ENCODE measurements at places on chromosomes 7 and 10.

GRCh38 chr10:76665029-76665428, 972.6 kb downstream of the KCNMA1 start:
- DNase-seq: no peak

DNA sequence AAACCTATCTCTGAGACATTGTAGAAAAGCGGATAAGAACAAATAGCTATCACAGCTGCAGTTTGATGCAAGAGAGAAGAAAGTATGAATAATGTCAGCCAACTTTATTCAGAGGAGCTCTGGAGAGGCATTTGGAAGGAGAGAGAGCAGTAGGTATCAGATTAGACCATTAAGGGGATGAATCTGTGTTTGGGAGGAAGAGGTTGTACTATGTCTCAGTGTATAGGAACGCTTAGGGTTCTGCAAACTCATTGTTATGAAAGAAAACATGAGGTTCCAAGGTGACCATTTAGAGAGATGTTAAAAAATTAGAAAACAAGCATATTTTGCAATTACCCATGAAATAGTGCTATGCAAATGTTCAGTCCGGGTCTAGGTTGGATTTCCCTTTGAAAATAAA, 207.5 kb upstream of the GNAI1 start:
- DNase-seq: no peak

DNA sequence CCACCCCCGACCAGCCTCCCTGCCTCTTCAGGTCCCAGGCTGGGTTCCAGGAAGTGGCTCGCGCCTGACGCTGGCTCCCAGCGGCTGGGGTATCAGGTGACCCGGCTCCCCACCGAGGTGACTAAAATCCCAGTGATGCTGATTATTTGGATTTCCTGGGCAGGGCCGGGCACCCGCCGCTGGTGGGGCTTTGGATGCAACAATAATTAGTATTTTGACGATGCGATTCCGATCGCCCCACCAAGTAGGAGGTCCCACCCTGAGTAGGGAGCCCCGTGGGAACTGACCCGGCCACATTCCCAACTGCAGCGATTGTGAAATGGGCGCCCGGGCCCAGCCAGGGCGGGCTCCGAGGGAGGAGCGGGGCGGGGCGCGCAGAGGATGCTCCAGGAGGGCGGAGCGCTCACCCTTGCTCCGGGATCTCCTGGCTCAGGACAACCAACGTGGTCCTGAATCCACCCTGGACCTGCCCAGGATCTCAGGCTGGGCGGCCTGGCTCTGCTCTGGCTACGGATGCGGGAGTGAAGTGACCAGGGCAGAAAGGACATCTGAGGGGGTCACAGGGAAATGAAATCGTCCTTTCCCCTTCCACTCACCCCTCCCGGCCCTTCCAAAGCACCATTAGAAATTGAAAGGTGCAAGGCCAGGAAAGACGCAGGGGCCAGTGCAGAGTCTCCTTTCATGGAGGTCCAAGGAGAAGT, 32.6 kb downstream of the DUSP5 start:
- DNase-seq: no peak

GRCh38 chr10:11298116-11298515, 280.4 kb downstream of the CELF2 start:
- peak; percentile 47 for DNase-seq

- no peak for DNase-seq
Observed at GRCh38 chr7:110591341-110591740, 499.6 kb upstream of the LRRN3 start.

DNA sequence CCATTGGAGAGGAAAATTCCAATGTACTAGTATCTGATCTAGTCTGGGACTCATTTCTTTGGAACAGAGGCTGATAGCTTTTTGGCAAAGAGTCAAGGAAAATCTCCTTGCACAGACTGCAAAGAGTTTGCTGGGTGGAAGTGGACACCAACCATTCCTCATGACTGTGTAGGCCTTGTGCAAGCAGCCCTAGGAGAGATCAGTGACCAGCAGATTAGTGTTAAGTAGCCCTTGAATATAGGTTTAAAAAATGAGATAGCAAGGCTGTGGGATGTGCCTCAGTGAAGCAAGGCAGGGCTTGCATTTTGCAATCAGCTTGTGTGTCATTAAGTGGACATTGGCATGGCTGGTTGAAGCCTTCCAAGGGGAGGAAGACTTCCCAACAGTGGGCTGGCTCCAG, 341.6 kb downstream of the PLXNA4 start:
- no peak for DNase-seq

DNA sequence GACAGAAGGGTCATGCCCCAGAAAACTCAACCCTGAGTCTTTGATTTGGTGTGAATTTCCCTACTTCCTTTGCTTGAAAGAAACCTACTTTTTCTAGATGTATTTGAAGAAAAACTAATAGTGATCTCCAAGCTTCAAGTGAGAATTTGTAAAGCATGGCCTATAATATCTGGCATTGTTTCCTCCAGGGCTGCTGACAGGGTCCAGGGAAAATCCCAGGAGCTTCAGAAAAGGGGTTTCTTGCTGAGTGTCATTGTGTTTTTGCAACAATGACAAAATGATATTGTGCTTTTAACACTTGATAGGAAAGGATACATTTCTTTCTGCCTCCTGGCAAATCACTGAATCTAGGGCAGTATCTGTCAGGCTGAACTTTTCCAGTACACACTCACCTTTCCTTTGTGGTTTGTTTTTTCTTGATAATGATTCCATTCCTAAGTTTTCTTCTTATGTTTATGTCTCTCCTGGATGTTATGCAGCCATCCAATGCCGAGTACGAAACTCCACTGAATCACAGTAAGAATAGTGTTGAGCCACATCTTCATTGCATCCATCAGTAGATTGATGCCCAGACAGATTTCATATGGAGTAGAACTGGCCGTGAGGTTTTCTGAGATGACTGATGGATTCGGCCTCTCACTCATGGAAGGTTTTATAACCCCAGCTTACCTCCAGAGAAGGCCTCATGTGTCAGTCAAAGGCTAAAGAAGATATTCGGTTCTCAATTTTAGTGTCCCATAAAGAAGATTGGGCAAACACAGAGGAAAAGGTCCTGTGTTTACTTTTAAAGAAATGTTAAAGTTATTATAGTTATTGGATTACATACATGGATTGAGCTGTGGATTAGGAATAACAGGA, 76.9 kb upstream of the STEAP1B start:
- no peak for DNase-seq

GRCh38 chr10:23157239-23157681, 34.9 kb upstream of the PTF1A start:
- DNase-seq: no peak

DNA sequence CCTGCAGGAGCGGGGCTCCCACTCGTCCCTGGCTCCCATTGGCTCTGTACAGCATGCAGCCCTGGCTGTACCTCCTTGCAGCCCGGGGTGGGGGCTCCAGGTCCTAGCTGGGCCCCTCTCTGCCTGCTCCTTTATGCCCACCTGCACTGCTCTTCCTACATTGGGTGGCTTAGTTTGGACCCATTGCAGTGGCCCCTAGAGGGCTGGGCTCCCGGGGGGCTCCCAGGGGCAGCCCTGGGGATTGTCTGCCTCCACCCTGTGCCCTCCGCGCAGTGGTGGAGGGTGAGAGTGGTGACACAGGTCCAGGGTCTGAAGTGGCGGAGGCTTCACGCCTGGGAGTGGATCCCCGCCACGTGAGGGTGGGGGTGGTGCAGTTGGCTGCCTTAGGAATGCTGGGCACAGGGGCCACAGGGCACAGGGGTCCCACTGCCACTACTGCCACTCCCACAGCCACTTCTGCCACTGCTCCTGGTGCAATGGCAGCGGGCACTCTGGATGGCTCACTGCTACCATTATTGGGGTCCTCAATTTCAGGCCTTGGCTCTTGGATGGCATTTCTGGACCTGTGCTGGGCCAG, 177.1 kb downstream of the ARL4A start:
- DNase-seq: no peak

- no peak for DNase-seq
Observed at GRCh38 chr10:105952153-105952552, 1212.4 kb downstream of the SORCS1 start.

DNA sequence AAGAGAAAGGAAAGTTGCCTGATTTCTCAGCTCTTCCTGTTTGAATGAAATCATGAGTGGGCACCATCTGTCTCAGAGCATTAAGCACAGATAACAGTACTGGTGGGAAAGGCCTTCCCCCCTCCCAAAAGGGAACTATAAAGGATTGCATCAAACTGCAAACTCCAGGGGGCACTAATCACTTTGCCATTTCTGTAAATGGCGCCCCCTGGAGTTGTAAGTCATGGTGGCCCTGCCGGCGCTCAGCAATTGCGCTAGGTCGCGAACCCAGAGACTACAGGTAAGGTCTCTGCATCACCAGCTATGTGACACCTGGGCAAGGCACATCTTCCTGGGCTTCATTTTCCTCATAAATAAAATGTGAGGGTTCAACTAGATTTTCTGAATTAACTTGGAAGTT, 11.1 kb downstream of the LRRC4 start:
- no peak for DNase-seq

- no peak for DNase-seq
Observed at GRCh38 chr7:48158404-48158803, 12.9 kb upstream of the ABCA13 start.

GRCh38 chr7:129257168-129257567, 32.3 kb downstream of the AHCYL2 start:
- no peak for DNase-seq

DNA sequence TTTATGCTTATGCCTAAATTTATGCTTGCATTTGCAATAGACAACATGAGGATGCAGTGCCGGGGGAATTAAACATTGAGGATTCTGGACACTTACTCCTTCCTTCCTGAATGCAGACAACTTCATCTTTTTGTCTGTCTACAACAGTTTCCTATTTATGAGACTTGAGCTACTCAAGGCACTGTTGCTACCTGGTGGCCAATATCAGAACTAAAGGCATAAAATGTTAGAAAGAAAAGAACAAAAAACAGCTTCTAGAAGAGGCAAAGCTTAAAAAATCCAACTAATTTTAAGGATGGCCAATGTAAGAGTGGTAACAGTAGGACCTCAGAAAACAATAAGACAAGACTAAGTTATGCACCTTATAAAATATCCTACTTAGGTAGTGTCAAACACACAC, 144.5 kb upstream of the PTN start:
- DNase-seq: no peak

DNA sequence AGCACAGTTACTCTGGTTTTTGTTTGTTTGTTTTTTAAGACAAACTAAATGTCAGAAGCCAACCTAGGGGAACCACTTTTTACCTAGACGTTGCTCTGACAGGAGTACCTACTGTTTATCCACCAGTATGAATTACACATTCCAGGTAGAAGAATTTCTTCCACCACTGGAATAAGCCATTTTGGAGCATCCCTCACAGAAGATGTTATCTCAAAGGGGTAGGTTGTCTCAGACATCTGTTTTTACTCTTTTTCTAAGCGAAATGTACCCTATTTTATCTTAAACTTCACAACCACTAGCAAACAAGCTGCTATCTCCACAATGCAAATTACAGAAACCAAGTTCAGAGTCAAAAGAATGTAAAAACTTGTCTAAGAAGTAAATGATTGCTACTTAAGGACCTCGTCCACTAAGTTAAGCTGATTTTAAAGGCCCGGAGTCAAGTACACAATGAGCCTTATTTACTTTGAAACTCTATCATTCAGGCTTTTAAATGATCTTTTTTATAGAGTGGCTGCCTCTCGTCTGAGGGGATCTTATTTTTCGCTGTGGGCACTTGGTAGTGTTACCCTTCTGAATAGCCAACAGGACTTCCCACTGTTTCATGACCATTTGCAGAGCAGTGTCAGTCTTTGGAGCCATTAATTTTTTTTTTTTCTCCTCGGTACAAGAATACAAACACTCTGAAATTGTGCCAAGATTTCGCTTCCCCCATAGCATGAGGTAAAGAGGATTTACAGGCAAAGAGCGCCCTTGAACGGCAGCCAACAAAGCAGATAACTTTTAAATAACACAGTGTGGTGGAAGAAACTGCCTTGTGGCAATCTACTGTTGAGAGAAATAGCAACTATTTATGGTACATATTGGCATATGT, 15.7 kb upstream of the ARMC3 start:
- DNase-seq: no peak

- no peak for DNase-seq
Observed at GRCh38 chr10:1381339-1381738, 325.2 kb downstream of the WDR37 start.

GRCh38 chr7:50409856-50410745, 40.0 kb downstream of the FIGNL1 start:
- DNase-seq: no peak

GRCh38 chr7:152313831-152314604, 121.8 kb downstream of the KMT2C start:
- DNase-seq: no peak

- DNase-seq: no peak
Observed at GRCh38 chr7:131931370-131931769, 374.9 kb upstream of the PODXL start.

DNA sequence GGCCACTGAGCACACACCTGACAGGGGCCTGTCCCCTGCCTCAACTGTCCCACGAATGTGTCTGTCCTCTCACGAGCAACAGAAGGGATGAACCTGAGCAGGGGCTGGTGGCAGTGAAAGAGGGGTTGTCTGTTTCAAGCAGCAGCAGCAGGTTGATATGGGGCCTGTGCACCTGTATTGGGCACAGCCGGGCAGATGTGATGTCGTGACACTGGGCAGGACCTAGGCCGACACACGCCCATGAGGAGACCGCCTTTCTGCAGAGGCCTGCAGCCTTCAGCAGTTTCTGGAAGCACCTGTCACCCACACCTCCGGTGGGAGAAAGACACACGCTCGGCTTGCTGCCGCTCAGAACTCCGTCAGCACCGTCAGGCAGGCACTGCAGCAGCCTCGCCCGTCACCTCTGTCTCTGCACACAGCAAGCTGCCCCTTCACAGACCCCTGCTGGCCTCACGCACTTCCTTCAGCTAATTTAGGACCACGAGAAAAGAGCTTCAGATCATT, 48.5 kb downstream of the AMZ1 start:
- no peak for DNase-seq

- no peak for DNase-seq
Observed at GRCh38 chr7:596071-596818, 76.6 kb upstream of the PDGFA start.

GRCh38 chr7:12927635-12928434, 240.4 kb downstream of the ARL4A start:
- no peak for DNase-seq

GRCh38 chr10:114553436-114553835, 104.6 kb downstream of the ABLIM1 start:
- no peak for DNase-seq

GRCh38 chr10:34351161-34351560, 463.9 kb downstream of the PARD3 start:
- DNase-seq: no peak

DNA sequence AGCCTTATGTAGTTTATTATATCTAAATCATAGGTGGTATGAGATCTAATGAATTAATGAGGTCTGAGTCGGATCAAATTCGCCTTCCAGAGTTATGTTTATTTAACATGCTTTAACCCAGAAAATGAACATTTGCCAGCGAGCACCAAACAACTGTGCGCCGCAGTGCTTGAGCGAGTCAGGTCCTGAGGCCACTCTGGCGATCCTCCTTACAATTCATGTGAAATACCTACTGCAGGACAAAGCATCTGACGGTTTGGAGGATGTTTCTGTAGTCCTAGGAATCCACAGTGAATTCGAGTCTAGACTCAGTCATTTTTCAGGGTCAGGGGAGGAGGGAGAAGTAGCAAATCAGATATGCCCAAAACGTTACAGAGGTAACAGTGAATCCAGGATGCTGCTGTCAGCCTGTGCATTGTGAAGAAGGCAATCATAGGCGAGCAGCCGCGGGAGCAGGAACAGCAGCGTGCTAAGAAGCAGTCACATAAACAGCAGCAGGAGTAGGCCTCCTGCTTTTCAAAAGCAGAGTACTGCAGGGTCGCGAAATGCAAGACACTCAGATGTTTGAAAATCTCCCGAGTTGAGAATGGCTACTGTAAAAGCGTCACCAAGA, 120.2 kb downstream of the CACNB2 start:
- DNase-seq: no peak
